ENCODE measurements at places on chromosomes 16 and 17.
A peak's percentile ranks its signal among the peaks of the same experiment; 100 is the strongest.

- DNase-seq: no peak
Measured at GRCh38 chr16:83577078-83577745, 230.6 kb upstream of the HSBP1 start.

- DNase-seq: no peak
Measured at GRCh38 chr16:23889189-23889588, 53.4 kb downstream of the PRKCB start.

GRCh38 chr17:48492401-48493298, 38.2 kb downstream of the HOXB1 start:
- peak; percentile 43 for DNase-seq

DNA sequence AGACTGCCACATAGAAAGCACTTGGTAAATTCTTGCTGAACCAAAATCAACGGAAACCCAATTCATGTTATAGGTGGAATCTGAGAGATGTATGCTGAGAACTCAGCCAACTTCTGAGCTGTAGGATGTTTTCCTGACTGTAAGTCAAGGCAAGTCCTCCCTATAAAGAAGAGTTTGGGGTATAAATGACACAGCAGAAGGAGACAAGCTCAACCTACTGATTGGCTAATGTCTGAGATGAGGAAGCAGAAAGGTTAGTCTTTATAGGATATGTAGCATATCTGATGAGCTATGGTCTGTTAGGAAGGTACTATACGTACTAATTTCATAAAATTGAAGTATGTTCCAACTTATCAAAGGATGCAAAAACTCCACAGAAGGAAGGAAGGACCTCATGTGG, 99.5 kb downstream of the XYLT1 start:
- DNase-seq: no peak

GRCh38 chr17:79010304-79010646, 711 bp upstream of the CANT1 start:
- no peak for DNase-seq

GRCh38 chr17:40536295-40537171, 28.7 kb downstream of the CCR7 start:
- DNase-seq: no peak

DNA sequence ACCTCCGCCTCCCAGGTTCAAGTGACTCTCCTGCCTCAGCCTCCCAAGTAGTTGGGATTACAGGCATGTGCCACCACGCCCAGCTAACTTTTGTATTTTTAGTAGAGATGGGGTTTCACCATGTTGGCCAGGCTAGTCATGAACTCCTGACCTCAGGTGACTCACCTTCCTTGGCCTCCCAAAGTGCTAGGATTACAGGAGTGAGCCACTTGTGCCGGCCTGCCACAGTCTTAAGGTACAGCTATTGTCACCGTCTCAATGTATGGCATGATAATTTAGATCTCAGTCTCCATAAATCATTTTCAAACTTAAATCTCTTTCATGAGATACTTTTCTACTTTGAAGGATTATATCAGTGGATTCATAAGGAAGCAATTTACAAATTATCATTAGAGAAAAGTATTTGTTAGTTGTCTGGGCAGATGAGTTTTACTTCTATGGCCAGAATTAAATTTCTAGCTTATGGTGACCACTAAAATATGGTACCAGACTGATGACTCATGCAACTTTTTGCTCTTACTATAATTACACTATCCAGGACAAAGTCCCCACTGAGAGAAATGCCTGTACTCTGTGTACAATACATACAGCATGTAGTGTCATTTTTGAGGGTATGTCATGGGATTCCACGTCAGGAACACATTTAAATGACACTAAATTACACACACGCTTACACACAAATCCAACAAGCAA, 1230.3 kb upstream of the GOT2 start:
- DNase-seq: no peak

DNA sequence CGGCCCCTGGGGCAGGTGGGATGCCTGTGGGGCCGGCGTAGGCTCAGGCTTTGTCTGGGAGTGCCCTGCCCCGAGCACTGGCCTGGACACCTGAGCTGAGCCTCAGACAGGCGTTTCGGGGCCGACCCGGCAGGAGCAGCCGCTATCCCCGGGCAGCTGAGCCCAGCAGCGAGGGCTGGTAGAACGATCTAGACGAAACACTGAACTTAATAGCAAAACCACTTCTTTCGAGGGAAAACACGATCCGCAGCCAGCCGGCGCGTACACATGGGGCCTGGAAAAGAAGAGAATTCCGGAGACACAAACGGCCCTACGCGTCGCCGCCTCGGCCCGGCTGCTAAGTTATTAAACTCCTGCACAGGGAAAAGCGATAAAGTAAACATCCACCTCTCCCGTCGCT, 22.0 kb upstream of the SSTR5 start:
- DNase-seq: no peak

DNA sequence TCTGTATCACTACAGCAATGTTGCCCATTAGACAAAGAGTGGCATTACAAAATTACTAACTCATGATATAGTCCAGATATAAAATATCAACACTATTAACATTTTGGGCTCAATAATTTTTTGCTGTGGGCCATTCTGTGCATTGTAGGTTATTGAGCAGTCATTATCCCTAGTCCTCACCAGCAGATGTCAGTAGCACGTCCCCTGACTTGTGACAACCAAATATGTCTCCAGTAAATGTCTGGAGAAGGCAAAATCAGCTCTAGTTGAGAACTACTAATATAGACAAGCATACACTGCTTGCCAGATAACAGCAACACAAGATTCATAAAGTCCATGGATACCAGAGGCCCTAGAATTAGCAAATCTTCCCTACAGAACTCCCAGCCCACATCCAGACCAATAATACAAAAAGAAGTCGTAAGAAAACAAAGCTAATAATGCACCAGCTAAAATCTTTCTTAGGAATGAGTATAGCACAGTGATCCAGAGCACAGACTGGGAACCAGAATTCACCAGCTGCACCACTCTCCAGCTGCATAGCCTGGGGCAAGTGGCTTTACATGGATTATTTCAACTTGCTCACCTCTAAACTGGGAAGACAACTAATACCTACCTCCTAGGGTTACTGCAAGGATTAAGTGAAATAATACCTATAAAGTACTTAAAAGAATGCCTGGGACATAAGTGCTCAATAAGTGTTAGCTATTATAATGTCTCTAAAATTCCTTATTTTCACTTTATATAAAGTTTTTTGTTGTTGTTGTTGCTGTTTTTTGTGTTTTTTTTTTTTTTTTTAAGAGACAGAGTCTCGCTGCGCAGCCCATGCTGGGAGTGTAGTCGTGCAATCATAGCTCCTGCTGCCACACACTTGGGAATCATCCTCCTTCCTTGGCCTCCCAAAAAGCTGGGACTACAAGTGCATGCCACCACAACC, 23.7 kb downstream of the HELZ start:
- DNase-seq: no peak

GRCh38 chr17:17636272-17636885, 44.9 kb upstream of the PEMT start:
- no peak for DNase-seq

DNA sequence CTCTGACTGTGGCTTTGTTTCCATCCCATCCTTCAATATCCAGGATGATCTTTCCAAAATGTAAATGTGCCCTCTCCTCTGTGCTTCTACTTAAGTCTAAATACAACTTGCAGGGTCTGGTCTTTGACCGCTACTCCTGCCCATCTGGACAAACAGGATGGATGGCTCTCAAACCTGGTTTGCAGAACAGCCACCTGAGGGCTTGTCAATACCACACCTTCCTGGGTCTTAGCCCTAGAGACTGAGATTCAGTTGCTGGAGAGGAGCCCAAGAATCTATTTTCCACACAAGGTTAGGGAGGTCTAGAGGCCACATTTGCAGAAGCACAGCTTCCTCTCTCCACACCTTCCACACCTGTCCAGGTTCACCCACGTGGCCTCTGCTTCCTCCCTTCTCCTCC, 1.9 kb upstream of the GRB7 start:
- DNase-seq: no peak

DNA sequence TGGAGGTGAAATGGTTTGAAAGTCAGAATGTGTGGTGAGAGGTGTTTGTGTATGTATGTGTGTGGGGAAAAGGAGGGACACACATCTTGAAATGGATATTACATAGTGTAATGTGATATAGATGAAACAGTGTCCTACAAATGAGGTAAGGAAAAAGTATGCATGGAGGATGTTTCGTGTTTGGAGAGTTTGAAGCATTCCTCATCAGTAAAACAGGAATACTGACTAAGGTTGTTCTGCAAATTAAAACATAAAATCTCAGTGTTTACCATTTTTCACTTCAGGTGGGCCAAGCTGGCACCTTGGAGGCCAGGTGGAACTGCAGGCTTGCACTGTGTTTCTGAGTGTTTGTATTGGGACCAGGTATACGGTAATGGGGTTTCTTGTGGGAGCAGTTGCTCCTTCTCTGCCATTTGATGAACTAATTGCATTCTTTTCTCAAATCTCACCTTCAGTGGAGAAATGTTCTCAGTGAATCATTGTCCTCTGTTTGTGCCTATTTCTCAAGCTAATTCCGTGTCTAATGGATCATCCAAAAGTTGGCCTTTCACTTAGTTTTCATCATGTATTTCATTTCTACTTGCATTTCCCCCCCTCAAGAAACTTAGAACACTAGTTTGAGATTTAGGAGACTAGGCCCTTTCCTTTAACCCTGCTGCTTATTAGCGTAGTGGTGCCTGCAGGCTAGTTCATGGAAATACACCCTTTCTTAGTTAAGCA, 8.2 kb upstream of the TBKBP1 start:
- no peak for DNase-seq

GRCh38 chr16:63774302-63774701, 1347.6 kb downstream of the CDH11 start:
- no peak for DNase-seq

GRCh38 chr17:40219594-40220338, 662 bp downstream of the WIPF2 start:
- DNase-seq: no peak

GRCh38 chr17:47864791-47865216, 13.8 kb upstream of the SP6 start:
- DNase-seq: no peak

- no peak for DNase-seq
Measured at GRCh38 chr17:11305524-11305923, 64.5 kb downstream of the SHISA6 start.

DNA sequence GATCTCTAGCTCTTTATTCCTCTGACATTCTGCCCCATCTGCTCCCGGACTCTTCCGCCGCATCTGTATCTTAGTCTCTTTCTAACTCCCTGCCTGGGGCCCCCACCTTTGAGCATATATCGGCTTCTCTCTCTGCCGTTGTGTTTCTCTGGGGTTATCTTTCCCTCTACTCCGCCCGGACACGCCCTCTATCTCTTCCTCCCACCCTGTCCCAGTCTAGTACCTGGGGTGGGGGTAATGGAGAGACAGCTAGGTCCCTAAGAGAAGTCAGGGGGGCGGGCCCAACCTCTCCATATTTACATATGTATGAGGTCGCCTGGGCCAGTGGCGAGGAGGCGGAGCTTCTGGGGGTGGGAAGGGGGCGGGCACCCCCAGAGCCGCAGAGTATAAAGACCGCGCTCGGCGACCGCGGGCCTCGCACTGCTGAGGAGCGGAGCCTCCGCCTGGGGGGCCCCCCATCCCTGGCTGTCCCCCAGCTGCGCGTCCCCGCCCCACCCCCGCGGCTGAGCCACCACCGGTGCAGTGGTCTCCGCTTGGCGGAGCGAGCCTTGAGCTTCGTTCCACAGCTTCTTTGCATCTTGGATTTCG, at the start of gene ATP1B2:
Gene ATP1B2, plus strand, starts transcription at position 418 of the 588 bp plus-strand sequence. CDS start 593 bp downstream, outside the sequence.
- peak; percentile 51 for DNase-seq

DNA sequence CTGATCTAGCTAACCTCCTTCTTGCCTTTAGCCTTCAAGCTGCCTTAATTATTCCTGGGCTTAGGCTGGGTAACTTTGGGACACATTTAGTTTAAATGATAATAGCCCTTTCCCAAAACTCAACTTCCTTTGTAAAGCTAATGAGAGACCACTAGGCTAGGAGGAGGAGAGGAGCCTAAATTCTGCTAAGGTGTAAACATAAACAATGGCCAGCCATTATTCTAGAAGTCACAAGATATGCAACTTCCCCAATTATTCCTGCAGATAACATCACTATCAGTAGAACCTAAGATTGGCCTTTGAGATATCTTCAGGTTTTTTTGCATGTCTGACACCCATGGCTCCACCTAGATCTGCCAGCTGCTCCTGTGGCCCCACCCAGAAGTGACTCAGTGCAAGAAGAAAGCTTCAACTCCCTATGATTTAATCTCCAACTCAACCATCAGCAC, 131.2 kb upstream of the FAM20A start:
- no peak for DNase-seq

DNA sequence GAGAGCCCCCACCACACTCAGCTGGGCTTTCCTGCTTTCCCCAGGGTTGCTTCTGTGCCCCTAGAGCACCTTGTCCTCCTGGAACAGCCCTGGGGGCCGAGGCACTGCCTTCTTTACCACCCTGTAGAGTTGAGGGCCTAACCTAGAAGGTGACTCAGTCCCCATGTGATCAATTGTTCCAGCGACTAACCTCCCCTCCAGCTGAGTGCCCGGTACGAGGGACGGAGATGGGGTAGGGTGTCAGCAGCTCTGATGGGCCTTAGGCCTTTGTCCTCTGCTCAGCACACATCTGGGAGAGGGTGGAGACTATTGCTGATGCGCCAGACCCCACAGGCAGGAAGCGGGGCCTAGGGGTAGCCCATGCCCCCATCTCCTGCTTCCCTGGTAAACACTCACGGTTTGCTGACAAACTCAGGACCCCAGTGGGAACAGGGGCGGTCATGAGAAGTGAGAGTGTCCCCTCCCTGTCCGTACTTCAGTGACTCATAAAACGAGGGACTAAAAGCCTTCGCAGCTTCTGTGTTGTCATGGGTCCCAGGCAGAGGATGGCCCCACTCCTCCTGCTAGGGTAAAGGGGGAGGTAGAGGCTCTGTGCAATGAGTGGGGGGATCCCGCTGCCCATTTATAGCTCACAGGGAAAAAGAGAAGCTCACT, 33.1 kb downstream of the NECAB2 start:
- no peak for DNase-seq

DNA sequence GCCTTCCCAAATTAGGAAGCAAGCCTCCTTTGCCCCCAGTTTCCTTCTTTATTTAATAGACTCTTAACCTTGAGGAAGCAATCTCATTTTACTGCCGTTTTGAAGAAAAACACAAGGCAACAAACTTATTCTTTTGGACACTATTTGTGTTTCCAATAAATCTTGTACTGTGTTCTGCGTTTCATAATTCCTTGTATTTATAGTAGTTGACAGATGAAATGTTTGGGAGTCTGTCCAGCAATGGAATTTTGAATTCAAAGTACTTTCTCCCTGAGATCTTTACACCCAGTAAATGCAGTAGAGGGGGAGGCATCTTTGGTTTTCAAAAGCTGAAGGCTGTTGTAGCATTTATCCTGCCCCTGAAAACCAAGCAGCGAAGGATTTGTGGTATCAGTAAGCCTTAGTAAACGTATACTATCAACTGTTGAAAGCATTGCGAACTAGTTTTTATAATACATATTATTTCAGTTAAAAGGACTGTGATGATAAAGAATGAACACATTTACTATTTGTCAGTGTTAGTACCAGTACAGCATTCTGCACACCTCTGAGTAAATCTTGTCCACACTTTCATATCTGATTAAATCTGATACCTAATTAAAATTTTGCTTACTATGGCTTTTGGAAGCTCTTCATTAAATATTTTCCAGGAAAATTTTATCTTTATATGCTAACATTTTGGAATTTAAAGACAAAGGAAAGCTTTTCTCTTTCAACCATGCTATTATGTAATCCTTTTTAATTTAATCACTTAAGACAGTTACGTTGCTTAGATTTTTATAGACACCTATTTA, 83.1 kb downstream of the TNRC6C start:
- DNase-seq: no peak

Measured in stimulated activated CD8-positive, alpha-beta memory T cell treated with anti-CD3 and anti-CD28 coated beads, Interleukin-15, amount 100 ng/mL, for 1 hour (primary cell).